Stimulated activated CD8-positive, alpha-beta memory T cell treated with anti-CD3 and anti-CD28 coated beads, Interleukin-4, amount 100 ng/mL, for 4 hours (primary cell): ENCODE measurements at places on chromosomes 1 and 21.

DNA sequence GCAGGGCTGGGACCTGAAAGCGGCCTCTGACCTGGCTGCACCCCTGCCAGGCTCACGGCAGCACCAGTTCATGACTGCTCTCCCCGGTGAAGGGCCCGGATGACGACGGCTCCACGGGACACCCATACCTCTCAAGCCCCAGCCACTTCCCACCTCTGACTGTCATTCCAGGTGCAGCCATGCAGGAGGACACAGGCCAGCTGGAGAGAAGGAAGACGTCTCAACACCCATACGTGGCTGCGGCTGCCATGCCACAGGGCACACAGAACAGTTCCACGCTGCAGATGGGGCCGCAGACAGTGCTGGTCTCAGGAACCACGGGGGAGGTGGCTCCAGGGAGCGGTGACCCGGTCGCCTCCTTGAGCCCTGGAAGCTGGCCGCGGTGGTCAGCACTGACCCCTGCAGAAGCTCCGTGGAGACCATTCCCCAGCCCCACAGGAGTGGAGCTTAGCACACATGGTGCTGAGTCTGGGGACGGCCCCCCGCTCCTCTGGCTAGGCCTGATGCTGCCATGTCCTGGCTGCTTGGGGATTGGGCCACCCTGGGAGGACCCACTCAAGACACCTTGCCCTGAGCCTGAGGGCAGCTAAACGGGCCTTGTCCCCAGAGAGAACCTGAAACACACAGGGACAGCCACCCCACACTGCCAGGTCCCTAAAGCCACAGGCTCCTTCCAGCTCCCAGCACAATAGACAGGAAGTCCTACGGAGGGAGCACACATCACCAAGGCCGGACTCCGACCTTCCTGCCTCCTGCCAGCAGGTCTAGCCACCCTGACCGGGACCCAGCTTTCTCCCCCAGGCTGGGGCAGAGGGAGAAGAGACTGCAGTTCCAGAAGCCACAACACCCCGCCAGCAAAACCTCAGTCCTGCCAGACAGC, 8.6 kb downstream of the WNT9A start:
- DNase-seq: no peak

- DNase-seq: no peak
Observed at GRCh38 chr1:64745181-64745985, 508 bp downstream of the RAVER2 start.

DNA sequence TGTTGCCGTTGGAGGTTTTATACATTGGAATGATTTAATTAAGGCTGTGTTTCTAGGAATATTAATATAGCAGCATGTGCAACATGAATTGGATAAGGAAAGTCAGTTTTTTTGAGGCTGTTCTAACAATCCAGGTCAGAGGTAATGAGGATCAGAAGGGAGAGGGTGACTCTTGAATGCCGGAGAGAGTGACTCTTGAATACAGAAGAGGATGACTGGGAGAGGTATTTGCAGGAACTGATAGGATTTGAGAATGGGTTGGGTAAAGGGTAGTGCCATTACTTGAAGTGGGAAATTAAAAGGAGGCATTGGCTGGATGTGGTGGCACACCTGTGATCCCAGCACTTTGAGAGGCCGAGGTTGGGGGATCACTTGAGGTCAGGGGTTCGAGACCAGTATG, 55.6 kb upstream of the MACF1 start:
- no peak for DNase-seq

- no peak for DNase-seq
Observed at GRCh38 chr21:45241357-45241756, 46.3 kb downstream of the POFUT2 start.

- no peak for DNase-seq
Observed at GRCh38 chr1:226419284-226420029, 11.6 kb upstream of the PARP1 start.

GRCh38 chr1:31651766-31652165, 7.1 kb upstream of the PEF1 start:
- no peak for DNase-seq
